ENCODE measurements at places on chromosomes 2 and 18.

- no peak for DNase-seq
Observed at GRCh38 chr2:164784376-164784775, 57.2 kb downstream of the COBLL1 start.

DNA sequence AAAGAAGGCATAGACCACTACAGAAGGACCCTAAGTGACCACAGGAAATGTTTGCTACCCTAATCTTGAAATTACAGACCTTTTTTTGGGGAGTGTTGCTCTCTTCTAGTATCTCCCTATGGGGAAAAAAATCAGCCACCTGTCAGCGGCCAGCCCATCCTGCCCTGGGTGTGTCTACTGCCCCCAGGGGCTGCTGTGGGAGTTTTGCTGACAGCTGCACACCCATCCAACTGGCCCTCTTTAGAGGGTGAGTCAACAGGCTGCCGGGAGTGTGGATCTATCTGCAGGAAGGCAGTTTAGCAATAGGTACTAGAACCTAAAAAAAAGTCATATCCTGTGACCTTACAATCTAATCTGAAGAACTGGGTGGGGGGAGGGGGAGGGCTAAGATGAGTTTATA, 796 bp upstream of the DYSF start:
- no peak for DNase-seq

DNA sequence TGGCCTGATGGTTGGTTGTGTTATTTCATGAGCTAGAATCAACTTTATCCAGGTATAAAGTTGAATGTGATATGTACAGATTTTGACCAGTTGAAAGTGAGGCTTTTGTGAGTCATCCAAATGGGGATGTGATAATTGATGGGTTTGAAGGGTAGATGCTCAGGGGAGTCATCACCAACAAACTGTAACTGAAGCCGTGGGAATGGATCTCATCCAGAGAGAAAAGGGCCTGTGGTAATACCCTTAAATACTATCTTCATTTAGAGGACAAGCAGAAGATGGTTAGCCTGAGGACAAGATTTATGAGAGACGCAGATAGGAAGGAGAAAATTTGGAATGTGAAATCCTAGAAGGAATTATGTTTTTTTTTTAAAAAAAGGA, 90.5 kb upstream of the MYO3B start:
- no peak for DNase-seq

GRCh38 chr2:157848213-157848612, 27.9 kb downstream of the ACVR1 start:
- DNase-seq: no peak

DNA sequence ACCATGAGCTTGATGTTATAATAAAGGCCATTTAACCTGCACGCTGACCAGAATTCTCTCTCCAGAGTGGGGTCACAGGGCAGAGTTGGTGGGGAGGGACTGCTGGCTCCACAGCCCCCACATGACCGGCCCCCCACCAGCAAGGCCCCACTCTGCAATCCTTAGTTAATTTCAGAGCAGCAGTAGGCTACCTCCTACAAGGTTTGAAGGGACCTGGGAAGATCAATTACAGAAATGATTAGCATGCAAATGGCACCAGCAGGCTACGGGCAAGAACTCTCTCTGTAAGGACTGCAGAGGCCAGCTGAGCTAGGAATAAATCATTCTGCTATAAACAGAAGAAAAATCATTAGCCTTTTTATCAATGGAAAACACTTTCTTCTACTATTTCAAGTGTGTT, 135.3 kb downstream of the C1D start:
- DNase-seq: no peak

DNA sequence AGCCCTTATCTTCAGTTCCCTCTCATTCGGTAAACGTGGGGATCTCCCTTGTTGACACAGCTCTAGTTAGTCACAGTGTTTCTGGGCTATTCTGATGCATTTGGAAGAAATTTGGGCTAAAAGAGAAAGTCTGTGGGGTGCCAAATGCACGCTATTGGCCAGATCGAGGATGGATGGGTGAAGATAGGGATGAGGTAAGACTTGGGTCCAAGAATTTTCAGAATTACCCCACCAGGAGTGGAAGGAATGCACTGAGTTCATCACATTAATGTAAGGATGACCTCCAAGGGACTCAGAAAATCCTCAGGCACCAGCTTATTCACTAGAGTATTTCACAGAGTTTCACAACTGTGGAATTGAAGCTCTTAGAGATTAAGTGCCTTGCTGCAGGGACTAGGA, 49.3 kb downstream of the NRP2 start:
- DNase-seq: no peak

DNA sequence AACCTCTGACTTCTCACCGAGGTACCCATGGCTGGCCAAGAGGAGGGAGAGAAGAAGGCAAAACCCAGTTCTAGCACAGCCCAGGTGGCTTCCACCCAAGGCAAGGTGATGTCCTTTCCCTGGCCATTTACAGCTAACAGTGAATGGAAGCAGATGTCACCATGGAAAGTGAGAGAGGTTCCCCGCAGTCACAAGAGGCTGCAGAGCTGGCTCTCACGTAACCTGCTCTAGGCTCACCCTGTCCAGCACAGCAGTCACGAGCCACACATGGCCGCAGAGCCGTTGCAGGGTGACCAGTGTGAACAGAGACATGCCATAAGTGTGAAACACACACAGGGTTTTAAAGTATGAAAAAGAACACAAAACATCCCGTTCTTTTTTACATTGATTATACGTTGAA, 169.4 kb downstream of the TNS1 start:
- no peak for DNase-seq

- DNase-seq: no peak
Observed at GRCh38 chr2:236835307-236836024, 250.2 kb upstream of the COPS8 start.
